Inflammatory macrophage treated with lipopolysaccharide for 1 hour (primary cell): ENCODE measurements at places on chromosomes 7 and 10.
A peak's percentile ranks its signal among the peaks of the same experiment; 100 is the strongest.

- no peak for DNase-seq
Observed at GRCh38 chr7:71131256-71132126, 453 bp upstream of the GALNT17 start.

GRCh38 chr10:80443531-80443974 is 10.6 kb upstream of the TSPAN14 start:
- peak; percentile 54 for DNase-seq

DNA sequence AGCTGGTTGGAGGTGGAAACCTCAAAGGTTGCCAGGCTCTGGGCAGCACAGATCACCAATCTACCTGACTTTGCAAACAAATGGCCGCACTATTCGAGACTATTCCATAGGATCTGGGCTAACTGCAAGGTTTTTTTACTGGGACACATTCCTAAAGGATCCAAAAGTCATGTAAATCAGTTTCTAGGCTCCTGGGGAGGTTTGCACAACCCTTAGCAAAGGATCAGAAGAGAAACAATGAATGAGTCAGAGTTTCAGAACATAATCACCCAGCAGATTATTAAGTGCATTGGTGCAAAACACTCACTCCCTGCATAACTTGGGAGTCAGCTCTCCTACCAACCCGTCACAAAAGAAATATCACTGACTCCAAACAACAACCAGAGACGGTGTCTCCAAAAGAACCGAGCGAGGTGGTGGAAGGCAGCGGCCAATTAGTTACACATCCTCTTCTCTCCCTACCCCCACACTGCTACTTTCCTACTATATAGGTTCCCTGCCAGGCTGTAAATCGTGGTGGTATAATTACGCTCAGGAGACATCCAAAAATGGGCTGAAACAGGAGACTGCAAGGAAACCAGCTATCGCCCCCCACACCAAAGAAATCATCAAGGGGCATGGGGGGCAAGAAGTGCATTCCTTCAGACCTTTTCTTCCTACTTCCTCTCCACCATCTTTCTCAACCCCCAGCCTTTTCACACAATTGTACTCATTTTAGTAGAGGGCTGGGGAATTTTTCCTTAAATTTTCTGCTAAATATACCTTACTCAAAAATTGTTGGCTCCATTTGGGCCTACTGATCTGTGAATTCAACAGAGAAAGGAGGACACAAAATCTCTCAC is 3.2 kb downstream of the UBE2H start:
- no peak for DNase-seq

- no peak for DNase-seq
Observed at GRCh38 chr10:129568583-129569344, 101.7 kb downstream of the MGMT start.

DNA sequence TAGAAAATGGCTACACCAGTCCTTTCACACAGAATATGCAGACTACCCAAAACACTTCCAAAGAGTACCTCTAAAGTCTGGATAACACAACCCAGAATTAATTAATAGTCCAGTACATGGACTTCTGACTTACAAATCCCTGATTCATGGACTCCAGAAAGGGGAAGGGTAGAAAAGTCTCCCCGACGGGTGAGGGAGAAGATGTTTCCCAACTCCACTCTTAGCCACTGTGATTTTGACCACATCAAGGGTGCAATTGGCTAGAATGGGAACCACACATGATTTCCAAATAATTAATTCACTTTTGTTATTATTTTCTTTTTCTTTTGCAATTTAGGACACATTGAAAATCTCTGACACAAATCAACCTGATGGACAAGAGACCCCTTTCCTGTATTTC is 1.4 kb downstream of the TMEM130 start:
- DNase-seq, result peak; percentile 57

DNA sequence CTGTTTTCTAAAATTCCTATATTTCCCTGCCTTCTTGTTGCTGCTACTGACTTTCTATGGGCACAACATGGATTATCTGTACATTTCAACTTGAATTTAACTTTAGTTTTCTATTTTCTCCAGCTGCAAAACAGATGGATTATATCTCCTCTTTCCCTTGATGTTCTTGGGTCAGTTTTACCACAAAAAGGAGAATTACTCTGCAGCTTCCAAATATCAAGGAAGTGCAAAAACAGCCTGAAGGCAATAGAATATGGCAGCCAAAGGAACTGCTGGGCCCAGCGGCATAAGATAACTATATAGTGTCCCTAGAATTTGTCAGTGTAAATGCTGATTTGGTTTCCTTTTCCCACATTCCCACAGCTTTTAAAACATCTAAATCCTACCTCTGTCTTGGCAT is 29.1 kb downstream of the CPED1 start:
- DNase-seq, result no peak

GRCh38 chr10:94361171-94361794 is 1.5 kb downstream of the NOC3L start:
- peak; percentile 31 for DNase-seq
